ENCODE measurements at places on chromosomes 1 and 21.
A peak's percentile ranks its signal among the peaks of the same experiment; 100 is the strongest.

- no peak for DNase-seq
Observed at GRCh38 chr21:17763288-17764037, 55.7 kb downstream of the C21orf91 start.

DNA sequence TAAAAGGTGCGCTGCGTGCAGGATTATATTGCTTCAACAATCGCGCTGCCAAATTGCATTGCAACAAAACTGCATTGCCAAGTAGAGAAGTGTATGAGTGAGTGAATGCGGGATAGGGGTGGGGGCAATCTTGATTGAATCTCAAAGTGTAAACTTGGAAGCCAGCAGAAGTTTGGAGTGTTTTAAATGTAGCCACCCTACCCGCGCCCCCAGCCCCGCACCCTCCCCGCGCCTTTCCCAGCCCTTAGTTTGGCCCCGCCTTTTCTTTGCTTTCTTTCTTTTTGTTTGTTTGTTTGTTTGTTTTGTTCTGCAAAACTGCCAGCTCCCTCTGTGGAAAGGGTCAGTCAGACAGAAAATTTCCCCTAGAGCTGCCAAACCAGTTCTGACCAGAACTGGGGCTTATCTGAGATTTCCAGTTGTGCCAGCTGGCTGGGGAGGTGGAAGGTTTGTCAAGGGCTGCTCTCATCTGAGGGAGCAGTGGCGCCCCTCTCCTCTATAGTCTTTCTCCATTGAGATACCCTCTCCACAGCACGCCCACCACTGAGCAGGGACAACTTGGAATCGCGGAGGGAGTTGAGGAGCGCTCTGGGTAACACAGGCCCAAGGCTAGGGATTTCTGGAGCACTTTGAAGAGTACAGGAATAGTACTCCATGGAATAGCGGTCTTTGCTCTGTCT is 666 bp upstream of the BEND5 start:
- no peak for DNase-seq

- no peak for DNase-seq
Observed at GRCh38 chr1:115654125-115654524, 12.4 kb downstream of the VANGL1 start.

- peak; percentile 26 for DNase-seq
Observed at GRCh38 chr1:92882819-92883218, 51.0 kb downstream of the RPL5 start.

GRCh38 chr1:36909946-36910725 is 124.2 kb downstream of the GRIK3 start:
- no peak for DNase-seq

DNA sequence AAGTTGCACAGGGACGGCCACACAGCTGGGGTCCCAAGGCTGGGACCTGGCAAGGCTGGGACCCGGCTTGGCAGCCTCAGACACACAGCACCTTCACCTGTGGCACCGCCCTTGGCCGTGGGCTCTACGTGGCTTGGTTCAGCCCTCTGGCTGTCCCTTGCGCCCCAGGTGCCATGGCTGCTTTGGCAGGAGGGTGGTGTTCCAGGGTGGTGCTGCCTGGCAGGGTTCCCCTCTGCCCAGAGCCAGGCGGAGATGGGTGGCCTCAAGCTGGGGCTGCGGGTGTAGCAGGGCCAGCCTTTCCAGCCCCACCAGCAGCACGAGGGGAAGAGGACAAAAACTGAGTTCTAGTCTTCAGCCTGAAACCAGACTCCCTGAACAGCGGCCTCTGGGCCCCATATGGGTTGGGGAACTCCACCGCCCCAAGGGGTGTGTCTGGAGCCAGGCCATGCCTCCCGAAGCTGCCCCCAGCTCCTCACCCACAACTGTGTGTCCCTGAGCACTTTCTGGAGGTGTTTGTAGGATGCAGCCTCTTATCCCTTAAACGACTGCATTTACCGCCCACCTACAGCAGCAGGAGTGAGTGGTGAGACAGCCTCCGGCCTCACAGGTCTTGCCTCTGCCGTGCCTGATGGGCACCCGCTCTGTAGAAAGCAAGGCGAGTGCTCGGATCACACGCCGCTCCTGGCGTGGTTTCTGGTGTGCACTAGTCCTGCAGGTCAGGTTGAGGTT is 92.3 kb downstream of the PDE9A start:
- no peak for DNase-seq

- DNase-seq = no peak
Observed at GRCh38 chr1:151526735-151527525, 13.2 kb upstream of the TUFT1 start.

- no peak for DNase-seq
Observed at GRCh38 chr1:52366517-52366827, 467 bp upstream of the CC2D1B start.

- DNase-seq = no peak
Observed at GRCh38 chr1:109255097-109255651, 5.8 kb downstream of the CELSR2 start.

DNA sequence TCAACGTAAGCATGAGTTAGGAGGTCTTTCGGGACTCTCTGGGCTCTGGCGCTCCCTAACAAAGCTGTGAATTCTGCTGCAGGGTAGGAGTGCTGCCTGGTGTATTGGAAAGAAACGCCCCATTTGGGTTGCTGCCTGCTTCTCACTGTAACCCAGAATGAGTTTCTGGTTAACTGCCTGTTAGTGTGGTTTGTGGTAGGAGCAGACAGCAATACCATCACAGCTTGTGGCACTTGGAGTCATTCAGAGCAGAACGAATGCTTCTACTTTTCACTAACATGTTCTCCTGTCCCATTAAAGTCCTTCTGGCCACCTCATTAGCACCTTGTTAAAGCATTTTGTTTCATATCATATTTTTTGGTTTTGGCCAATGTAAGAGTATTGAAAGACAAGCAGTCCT is 18.1 kb downstream of the MAP3K7CL start:
- DNase-seq = no peak

- DNase-seq = no peak
Observed at GRCh38 chr21:38242061-38242460, 14.7 kb upstream of the KCNJ15 start.

GRCh38 chr21:31034378-31034777 is 3.9 kb downstream of the KRTAP19-8 start:
- no peak for DNase-seq

- no peak for DNase-seq
Observed at GRCh38 chr1:229480495-229480894, 27.6 kb downstream of the NUP133 start.

DNA sequence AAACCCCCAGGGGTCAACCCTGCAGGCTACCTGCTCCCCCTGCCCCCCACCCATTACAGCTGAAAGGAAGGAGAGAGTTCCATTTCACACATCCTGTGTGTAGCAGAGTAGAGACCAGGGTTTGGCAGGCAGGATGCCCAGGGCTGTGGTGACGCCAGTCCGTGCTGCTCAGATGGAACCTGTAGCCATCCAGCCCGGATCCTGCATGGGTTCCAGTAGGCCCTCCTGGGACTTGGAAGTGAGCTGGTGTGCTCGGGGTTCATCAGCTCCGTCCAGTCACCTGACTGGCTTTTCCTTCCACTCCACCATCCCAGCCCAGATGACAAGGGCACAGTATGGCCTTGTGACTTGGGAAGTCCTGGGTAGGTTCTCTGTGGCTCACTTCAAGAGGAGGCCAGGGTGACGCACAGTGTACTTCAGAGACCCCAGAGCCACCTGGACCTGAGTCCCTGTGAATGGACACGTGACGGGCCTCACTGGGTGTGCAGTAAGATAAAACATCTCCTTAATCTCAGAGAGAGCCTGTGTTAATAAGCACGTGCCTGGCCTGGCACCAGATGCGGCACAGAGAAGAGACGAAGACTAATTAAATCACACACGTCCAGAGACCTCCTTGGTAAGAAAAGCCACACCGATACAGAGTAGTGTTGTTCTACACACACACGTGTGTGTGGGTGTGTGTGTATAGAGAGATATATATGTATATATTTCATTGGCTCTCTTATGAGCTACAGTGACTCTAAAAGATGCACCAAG is 16.0 kb downstream of the ITPKB start:
- no peak for DNase-seq

- DNase-seq = no peak
Observed at GRCh38 chr1:33397994-33398393, 32.9 kb downstream of the PHC2 start.

GRCh38 chr1:17600321-17600720 is 60.8 kb downstream of the ARHGEF10L start:
- no peak for DNase-seq

GRCh38 chr1:228377664-228378089 is 29.0 kb downstream of the TRIM11 start:
- no peak for DNase-seq

DNA sequence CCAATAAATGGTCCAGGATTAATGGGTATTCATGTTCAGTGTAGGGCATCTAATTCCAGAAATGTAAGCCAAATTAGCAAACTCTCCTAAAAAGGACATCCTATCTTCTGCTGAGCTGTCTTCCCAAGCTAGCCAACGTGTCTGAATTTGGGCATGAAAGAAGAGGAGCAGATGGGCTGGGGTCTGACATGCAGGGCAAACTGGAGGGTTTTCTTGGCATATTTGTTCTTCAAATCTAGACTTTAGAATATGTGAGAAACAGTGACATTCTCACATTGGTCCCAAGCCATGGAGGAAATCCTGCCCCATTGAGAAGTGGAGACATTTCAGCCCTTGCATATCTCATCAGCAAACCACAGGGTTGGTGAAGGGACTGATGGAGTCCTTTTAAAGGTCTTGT is 67.2 kb downstream of the LRIG2 start:
- DNase-seq = no peak

GRCh38 chr1:181033799-181034451 is at the start of gene MR1:
MR1 (plus strand) TSS chr1:181033983; CDS start chr1:181034008, 25 bp downstream.
- no peak for DNase-seq

DNA sequence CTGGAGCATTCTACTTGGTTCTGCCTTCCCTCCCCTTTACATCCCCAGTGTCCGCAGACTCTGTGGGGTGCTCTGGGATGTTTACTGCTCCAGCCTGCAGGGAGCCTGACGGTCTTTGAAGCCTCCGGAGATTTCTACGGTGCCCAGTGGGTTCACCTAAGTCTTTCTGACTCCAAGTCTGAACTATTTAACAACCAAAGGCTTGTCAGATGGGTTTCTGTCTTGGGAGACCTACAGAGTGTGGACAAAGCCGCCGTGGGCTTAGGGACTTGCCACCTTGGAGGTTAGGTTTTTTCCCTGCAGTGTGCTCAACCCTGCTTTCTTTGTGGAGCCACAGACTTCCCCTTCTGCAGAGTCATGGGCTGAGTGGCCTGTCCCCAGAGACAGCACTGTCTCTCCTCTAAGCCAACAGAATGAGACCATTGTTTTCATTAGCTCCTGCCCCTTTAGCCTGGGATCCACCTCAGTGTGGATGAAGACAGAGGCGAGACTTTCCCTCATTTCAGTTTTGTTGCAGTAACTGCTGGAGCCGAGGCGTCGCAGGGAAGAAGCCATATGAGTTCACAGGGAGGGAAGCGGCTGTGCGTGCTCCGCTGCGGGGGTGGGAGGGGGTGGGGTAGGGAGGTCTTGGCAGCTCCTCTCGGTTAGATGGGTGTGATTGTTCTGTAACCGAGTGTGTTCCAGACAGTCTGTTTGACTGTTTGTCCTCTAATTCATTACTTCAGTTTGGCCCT is 120.7 kb downstream of the CNIH3 start:
- DNase-seq = no peak

GRCh38 chr1:151716771-151717631 is at the start of gene CELF3:
CELF3 (minus strand) TSS chr1:151716803; CDS start chr1:151716020, 783 bp downstream.
- DNase-seq = no peak

DNA sequence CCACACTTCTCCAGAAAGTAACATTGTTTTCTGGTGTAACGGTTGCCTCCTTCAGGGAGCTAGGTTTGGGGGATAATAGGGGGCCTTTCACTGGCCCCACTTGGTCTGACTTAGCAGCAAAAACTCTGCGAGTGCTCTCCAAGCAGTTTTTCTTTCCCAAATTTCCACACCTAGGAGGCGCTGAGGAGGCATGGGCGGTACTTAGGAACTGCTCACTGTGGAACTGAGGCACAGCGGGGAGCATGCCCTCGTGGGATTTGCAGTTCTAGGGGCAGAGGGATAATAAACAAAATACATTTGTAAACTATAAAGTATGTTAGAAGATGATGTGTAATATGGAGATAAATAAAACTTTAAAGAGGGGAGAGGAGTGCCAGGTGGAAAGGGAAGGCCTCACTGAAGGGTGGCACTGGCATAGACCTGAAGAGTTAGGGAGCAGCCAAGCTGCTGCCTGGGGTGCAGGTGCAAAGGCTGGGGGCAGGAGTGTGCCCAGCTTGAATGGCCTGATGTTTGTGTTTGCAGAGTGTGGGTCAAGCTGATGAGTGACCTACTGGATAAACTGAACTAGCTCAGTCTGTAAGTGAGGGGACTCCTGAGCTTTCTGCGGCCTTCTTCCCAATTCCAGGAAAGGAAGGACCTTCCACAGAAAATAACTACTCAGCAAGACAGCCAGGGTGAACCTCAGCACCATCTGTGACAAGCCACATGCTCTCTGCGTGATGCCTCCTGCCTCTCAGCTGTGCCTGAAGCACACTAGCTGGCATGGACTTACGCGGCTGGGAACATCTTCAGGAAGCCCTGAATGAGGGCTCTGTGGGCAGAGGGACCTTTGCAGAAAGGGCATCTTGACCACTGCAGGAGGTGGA is 1.9 kb downstream of the EPHX1 start:
- no peak for DNase-seq

- DNase-seq = no peak
Observed at GRCh38 chr1:31786366-31787060, 22.4 kb upstream of the ADGRB2 start.

DNA sequence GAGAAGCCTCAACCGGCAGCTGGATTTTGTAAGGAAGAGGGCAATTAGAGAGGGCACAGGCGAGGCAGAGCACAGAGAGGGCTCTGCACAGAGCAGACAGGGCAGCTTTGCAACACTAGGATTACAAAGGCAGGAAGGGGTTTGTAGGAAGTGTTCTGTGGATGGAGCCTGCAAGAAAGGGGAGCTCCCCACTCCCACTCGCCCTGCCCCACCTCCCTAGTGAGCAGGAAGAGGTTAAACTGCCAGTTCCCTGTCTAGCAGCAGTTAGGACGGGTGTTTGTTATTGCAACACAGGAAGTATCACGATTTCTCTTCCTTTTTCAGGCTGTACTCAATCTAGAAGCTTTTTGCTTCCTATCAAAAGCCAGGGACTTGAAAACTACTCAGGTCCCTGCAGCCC is 63.3 kb upstream of the LRRC8D start:
- no peak for DNase-seq

DNA sequence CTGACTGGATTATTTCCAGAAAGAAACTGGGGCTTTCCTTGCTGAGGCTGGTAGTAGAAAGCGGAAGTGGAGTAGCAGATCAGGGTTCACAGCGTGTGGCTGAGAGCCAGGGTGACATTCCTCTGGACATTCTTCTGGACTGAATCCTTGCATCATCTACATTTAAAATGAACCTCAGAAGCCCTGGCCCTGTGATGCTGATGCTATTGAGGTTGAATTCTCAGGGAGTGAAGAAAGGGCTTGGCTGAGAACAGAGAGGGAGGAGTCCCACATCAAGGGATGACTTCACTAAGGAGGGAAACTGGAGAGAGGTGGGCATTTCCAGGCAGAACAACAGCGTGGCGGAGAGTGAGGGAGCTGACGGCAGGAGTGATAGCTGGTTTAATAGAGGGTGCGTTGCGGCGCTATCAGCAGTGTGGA is 102.3 kb upstream of the LMO4 start:
- no peak for DNase-seq

GRCh38 chr1:201573923-201574322 is 35.0 kb downstream of the NAV1 start:
- DNase-seq = no peak

- no peak for DNase-seq
Observed at GRCh38 chr1:231264642-231265041, 23.6 kb downstream of the GNPAT start.

Measured in stimulated activated CD4-positive, alpha-beta T cell treated with anti-CD3 and anti-CD28 coated beads, TNF-alpha, amount 100 ng/mL, for 1 hour (primary cell).